Glutamatergic neuron (in vitro differentiated cells): ENCODE measurements at places on chromosomes 7 and 10. TPM values are rescaled to one million over a fixed set of nuclear protein-coding genes. Genes with fewer than 3 reads are reported as not detected.

DNA sequence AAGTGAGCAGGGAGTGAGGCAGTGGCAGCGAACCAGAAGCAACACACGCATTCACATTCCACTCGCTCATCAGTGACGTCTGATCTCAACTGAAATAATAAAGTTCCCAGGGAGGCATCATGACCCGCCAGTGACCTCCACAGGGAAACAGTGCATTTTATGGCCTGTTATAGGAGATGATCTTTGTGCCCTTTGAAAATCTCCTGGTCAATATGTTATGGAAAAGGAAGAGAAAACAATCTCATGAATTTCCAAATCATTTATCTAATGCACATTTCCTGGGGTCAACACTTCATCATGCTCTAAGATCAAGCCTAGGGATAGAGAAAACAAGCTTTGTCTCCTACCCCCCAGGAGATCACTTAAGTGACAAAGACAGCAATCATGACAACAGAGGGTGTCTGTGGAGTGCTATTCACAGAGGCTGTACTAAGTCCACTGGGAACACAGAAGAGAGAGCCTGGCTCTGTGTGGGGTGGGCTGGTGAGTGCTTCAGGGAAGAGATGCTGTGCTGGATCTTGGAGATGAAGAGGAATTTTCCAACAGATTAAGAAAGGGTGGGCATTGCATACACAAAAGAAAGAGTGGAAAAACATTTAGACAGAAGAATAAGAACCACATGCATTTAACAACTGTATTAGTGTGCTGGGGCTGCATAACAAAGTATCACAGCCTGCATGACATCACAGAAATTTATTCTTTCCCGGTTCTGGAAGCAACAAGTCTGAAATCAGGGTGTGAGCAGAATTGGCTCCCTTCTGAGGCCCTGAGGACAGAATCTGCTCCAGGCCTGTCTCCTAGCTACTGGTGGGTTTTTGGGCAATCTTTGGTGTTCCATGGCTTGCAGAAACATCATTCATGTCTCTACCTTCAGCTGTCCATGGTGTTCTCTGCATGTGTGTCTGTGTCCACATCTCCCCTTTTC is 613.9 kb upstream of the IGFBP3 start:
- peaks cover 15% of the 10 kb centered on the region for H3K36me3 ChIP-seq
- H3K4me3 ChIP-seq = peak overlapping the region; percentile 43
- peak overlapping the region; percentile 63 for H3K27ac ChIP-seq
- DNase-seq = no peak
- peaks cover 10% of the 10 kb centered on the region for H3K4me1 ChIP-seq

The BBS9 gene
- total RNA-seq = 21.1 TPM

DNA sequence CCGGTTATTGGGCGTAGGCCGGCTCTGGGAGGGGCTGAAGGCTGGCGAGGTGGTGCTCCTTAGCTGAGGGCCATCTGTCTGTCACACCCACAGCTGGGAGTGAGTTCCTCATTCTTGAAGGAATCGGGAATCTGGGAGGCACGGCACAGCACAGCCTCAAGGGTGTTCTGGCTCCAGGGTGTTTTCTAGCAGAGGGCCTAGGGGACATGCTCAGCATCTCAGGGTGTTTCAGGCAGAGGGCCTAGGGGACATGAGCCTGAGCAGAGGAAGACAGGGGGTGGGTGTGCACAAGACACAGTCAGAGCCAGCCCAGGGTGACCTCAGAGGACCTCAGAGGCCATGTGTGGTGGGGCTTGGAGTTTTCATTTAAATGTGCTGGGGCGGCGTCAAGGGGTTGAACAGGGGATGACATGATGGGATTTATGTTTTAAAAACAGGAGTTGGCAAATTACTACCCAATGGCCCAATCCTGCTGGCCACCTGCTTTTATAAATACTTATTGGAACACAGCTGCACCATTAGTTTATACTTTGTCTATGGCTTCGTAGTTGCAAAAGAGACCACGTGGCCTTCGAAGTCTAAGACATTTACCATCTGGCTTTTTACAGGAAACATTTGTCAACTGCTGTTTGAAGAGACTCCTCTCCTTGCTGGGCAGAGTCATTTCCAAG is 121.6 kb downstream of the PRKAG2 start:
- H3K27ac ChIP-seq = peak overlapping the region; percentile 59
- no peak for DNase-seq
- H3K27me3 ChIP-seq = no peaks in the 10 kb centered on the region
- peaks cover 23% of the 10 kb centered on the region for H3K4me1 ChIP-seq
- H3K36me3 ChIP-seq = no peaks in the 10 kb centered on the region
- H3K4me3 ChIP-seq = no peak overlapping the region

The NYAP1 gene
- total RNA-seq = 36.6 TPM

GRCh38 chr7:131633342-131633843 is 77.0 kb upstream of the PODXL start:
- H3K27ac ChIP-seq = no peak overlapping the region
- peaks cover 5% of the 10 kb centered on the region for H3K27me3 ChIP-seq
- no peak for DNase-seq
- H3K4me1 ChIP-seq = no peaks in the 10 kb centered on the region

DNA sequence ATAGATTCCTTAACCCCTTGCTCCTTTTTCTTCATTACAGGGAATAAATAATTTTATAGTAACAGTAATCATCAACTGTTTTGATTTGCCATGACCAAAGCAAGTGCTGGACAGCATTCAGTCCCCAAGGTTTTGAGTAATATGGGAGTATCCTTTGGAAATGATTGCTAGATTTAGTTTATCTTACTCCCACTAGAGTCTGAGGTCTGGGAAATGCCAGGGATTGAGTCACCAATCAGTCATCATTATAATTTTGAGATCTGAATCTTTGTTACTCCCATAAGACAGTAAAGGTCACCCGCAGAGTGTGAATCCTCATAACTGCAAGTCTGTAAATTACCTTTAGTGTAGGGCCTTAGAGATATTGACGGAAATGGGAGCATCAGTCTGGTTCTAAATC is 133.7 kb upstream of the SEMA3E start:
- H3K27ac ChIP-seq = no peak overlapping the region
- H3K4me1 ChIP-seq = no peaks in the 10 kb centered on the region
- no peak for DNase-seq
- no peak overlapping the region for H3K4me3 ChIP-seq

DNA sequence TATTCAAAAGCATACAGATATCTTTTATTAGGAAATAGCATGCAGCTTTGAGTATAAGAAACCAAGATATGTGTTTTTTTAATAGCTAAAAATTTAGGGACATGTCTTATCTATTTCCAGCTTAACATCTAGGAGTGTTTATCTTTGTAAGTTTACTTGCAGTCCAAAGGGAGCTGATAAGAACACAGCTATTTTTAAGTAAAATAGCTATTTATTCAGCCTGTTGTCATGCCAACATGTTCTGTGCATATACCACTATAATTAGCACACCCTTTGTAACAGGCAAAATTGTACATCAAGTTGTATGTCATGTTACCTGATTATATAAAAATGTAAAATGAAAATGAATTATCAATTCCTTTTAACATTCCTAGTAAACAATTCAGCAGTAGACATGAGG is 29.6 kb downstream of the FAM133B start:
- H3K36me3 ChIP-seq = no peaks in the 10 kb centered on the region
- no peak for DNase-seq
- H3K4me3 ChIP-seq = no peak overlapping the region
- peaks cover 2% of the 10 kb centered on the region for H3K27me3 ChIP-seq
- no peak overlapping the region for H3K27ac ChIP-seq

The AUTS2 gene
- total RNA-seq = 300 TPM

The CPA2 gene
- not detected for total RNA-seq

The STAMBPL1 gene
- total RNA-seq = 4.4 TPM

DNA sequence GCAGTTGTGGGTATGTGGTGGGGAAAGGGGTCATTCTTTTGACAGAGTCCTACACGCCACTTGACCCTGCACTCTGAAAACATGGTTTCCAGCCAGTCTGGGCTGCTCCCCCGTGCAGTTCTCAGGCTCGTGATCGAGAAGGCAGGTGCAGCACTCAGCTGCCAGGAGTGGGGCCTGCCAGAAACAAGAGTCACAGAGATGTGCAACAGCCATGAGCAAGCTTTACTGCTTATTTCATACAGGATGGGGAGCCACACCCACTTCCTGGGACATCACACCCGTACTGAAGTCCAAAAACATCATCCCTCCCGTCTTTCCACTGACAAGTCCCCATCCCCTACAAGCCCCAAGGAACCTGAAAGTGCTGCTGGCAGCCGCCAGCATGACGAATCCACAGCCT is 9.3 kb downstream of the ATG9B start:
- H3K27ac ChIP-seq = no peak overlapping the region
- no peaks in the 10 kb centered on the region for H3K36me3 ChIP-seq
- peaks cover 20% of the 10 kb centered on the region for H3K4me1 ChIP-seq
- H3K27me3 ChIP-seq = peaks cover 25% of the 10 kb centered on the region
- peak overlapping the region; percentile 44 for H3K4me3 ChIP-seq

GRCh38 chr7:34564091-34564490 is 93.9 kb upstream of the NPSR1 start:
- H3K36me3 ChIP-seq = no peaks in the 10 kb centered on the region
- no peak overlapping the region for H3K27ac ChIP-seq
- no peaks in the 10 kb centered on the region for H3K4me1 ChIP-seq
- no peak for DNase-seq
- H3K4me3 ChIP-seq = no peak overlapping the region

The CALY gene
- total RNA-seq = 19.8 TPM

The PRKCQ gene
- total RNA-seq = 1.3 TPM

DNA sequence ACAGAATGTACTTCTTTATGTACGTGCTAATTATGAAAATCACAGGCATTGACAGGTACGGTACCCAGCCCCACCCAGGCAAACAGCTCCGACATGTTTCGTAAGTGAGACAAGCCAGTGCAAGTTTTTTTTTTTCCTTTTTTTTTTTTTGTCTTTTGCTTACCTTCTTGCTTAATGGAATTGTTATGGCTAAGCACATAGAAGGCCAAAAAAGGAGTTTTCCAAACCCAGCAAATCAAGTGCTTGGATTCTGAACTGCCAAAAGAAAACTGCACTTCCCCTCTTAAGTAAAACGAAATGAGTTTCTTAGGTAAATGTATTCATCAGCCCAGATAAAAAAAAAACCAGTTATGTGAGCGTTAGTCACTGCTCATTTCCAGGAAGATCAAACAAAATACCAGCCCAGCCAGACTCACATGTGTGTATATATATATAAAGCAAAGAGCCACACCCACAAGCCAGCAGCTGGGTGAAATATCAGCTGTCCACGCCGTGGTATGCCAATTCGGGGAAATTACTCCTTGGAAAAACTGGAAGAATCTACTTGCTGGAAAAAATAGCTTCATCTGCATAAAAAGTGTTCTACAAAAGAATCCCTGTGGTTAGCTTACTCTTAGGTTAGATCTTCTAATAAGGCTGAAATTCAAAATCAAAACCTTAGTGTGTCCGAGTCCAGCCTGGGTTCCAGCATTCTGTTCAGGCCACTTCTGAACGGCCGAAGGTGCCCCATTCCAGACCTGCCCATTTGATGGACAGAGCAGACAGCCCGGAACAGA is 8.0 kb downstream of the KLF6 start:
- peaks cover 4% of the 10 kb centered on the region for H3K27me3 ChIP-seq
- H3K4me1 ChIP-seq = peaks cover 37% of the 10 kb centered on the region
- H3K27ac ChIP-seq = no peak overlapping the region
- peak overlapping the region; percentile 9 for H3K4me3 ChIP-seq
- no peak for DNase-seq

The ZNF736 gene
- 9.6 TPM for total RNA-seq

DNA sequence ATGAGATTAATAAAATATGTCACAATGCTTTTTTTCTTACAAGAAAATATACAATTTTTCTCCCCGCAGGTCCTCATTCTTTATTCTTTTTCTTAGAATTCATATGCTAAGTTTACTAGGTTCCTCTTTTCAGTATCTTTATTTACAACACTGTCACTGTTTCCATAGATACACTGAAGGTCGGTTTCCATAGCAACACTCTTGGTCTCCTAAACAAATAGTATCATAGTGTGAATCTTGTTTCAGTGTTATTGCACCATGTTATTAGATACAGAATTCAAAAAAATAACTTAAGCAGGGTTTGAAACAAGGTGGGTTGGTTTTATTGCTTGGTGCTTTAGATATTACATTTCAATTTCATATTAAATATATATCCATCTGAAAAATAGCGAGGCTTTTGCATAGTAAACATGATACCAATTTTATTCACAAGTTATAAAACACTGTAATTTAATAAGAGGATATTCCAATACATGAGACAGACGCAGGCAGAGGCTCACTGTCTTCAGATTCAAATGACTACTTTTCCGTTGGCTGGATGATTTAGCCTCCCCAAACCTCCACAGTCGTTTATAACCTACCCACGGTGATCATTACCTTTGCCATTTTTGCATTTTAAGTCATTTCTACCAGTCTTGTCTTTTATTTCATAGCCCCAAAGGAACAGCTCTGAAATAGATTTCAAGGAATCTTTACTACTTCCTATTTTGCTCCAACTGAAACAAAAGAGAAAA is 88.9 kb upstream of the KLF6 start:
- no peaks in the 10 kb centered on the region for H3K36me3 ChIP-seq
- no peak for DNase-seq
- no peak overlapping the region for H3K4me3 ChIP-seq
- H3K27ac ChIP-seq = no peak overlapping the region
- no peaks in the 10 kb centered on the region for H3K27me3 ChIP-seq

The SPOCK2 gene
- total RNA-seq = 362 TPM

The CLDN15 gene
- 9.4 TPM for total RNA-seq

DNA sequence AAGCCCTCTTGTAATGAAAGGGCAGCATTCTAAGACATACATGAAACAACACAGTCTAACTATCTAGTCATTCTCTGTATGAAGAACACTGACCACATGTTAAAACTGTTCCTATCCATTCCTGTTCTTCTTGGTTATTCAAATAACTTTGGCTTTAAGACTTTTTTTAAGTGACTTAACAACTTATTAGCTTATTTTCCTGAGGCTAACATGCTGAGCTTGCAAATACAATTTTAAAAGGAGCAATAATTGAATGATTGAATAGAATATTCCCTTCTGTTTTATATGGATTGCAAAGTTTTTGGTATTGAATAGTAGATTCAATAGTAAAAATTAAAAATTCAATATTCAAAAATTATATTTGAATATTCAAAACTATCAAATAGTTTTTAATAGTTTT is 92.3 kb downstream of the HTR5A start:
- H3K4me3 ChIP-seq = no peak overlapping the region
- DNase-seq = no peak
- H3K4me1 ChIP-seq = no peaks in the 10 kb centered on the region
- no peak overlapping the region for H3K27ac ChIP-seq

The OPN4 gene
- total RNA-seq = not detected

GRCh38 chr10:13928451-13928850 is 341.7 kb downstream of the PRPF18 start:
- H3K36me3 ChIP-seq = no peaks in the 10 kb centered on the region
- H3K27ac ChIP-seq = no peak overlapping the region
- no peak for DNase-seq

DNA sequence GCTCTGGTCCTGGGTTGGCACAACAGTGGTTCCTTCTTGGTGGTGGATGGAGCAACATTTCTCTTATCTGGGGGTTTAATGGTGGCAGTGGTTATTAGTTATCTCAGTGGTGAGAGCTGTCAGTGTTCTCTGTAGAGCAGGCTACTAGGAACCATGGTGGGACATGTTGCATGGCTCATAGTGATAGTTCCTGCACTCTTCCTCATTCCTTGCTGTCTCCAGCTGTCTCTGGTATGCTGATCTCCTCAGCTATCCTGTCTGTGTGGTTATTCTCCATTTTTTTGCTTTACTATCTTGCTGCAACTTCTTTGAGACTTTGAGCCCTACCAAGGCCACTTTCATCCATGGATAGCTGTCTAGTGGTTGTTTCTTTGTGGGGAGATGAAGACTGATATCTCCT is 44.0 kb downstream of the CCDC7 start:
- no peak for DNase-seq
- H3K27me3 ChIP-seq = peaks cover 6% of the 10 kb centered on the region
- H3K4me1 ChIP-seq = no peaks in the 10 kb centered on the region
- H3K27ac ChIP-seq = no peak overlapping the region
